ENCODE measurements at places on chromosomes 5 and 9.
A peak's percentile ranks its signal among the peaks of the same experiment; 100 is the strongest.

- no peak for DNase-seq
These were observed 47.2 kb upstream of the LIFR start for GRCh38 chr5:38603691-38604090.

- DNase-seq = no peak
These were observed 486.7 kb downstream of the RAB3C start for GRCh38 chr5:59069438-59070079.

GRCh38 chr5:116448450-116448849 is 126.2 kb downstream of the SEMA6A start:
- DNase-seq = no peak

DNA sequence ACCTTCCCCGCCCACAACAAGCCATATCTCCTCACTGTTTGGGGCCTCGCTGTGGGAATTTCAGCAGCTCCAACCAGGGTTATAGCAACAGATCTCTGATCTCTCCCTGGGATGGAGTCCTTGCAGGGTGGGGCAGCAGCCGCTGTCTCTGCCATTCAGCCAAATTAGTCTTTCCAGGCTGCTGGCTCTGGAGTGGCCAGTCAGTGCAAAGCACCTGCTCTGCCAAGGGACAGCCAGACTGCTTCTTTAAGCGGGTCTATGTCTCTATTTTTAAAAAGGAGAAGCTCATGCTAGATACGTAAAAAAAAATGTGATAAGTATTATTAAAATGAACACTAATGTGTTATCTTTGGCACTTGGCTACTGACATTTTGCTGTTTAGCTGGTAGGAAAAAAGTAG is 380.2 kb downstream of the CDH10 start:
- no peak for DNase-seq

GRCh38 chr9:69932901-69933300 is 110.7 kb upstream of the MAMDC2 start:
- no peak for DNase-seq

GRCh38 chr5:151580858-151581257 is 10.3 kb downstream of the FAT2 start:
- DNase-seq = no peak

- DNase-seq = no peak
These were observed 79.5 kb upstream of the NFIB start for GRCh38 chr9:14393418-14393817.

GRCh38 chr9:785997-786396 is 55.5 kb upstream of the DMRT1 start:
- no peak for DNase-seq

- no peak for DNase-seq
These were observed 41.9 kb upstream of the CTSL start for GRCh38 chr9:87683751-87684626.

GRCh38 chr5:42090162-42090561 is 165.1 kb downstream of the FBXO4 start:
- no peak for DNase-seq

GRCh38 chr5:59833448-59833847 is 60.1 kb downstream of the PDE4D start:
- no peak for DNase-seq

- no peak for DNase-seq
These were observed 189.0 kb downstream of the RGS3 start for GRCh38 chr9:113652355-113653152.

DNA sequence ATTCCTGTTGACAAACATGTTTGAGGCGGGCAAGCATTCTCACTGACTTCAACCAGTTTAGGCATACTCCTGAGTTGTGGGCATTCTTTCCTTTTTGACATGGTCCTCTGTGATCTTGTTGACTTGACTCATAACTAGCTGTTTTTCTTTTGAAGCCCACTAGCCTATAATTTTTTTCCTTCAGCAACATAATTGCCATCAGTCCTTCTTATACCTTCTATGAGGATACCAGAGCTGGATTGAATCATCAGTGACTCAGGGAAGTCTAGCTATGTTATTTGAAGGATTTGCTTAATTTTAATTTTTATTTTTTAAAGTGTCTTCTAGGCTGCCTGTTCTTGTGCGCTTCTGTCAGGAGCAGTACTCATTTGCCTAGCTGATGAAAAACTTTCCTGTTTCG is 259.5 kb downstream of the NR3C1 start:
- no peak for DNase-seq

- DNase-seq = no peak
These were observed 531.6 kb upstream of the CLINT1 start for GRCh38 chr5:158390577-158390976.

- DNase-seq = no peak
These were observed 17.0 kb downstream of the DMAC1 start for GRCh38 chr9:7782400-7783120.

DNA sequence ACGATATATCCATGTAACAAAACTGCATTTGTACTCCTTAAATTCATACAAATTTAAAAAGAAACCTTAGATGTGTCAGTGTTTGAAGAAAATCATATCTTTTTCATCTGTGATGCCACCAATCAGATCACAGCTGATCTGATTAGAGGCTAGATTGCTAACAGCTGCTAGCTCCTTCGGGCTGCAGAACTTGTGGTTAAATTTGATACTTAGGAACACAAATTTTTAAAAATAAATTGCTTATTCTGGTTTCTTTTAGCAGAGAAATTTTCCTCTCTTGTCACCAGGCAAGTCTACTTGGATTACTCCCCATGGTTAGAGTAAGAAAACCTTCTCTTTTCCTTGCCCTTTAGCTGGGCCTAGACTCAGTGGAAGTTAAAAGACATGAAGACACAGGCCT is 94.6 kb upstream of the RANBP6 start:
- no peak for DNase-seq

DNA sequence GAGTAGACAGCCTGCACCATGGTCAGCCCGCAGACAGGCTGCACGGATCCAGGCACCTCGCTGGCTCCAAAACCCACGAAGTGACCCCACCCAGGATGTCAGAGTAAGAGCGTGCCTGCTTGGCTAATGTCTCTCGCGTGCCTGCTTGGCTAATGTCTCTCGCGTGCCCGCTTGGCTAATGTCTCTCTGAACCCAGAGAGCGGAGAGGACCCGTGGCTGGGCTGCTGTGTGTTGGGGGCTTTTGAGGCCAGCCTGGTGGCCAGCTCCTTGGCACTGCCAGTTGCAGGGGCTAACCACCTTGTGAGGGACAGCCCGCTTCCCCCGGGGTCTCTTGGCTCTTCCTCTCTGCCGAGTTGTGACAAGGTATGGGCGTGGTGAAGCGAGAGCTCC is 8.9 kb upstream of the RXRA start:
- DNase-seq = no peak

DNA sequence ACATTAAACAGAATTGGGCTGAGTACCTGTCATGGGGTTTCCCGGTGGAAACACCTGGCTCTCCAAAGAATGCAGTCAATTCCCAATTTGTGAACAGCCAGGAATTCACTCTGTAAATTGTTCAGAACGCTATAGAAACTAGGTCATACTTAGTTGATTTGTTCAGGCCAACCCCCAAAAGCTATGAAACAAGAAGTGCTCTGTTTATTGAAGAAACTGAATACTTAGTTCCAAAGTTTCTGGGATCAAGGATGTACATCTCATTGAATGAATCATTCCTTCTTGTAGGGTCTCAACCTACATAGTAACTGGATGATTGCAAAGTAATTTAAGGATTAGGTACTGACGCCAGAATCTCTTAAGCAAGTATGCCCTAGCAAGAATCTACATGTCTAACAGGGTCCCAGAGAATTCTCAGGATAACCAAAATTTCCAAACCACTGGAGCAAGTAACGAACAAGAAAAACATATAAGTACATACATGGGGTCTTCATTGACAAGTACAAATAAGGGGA is 659 bp upstream of the TUSC1 start:
- DNase-seq = no peak

- DNase-seq = no peak
These were observed 337.2 kb downstream of the NPR3 start for GRCh38 chr5:33048315-33048714.

DNA sequence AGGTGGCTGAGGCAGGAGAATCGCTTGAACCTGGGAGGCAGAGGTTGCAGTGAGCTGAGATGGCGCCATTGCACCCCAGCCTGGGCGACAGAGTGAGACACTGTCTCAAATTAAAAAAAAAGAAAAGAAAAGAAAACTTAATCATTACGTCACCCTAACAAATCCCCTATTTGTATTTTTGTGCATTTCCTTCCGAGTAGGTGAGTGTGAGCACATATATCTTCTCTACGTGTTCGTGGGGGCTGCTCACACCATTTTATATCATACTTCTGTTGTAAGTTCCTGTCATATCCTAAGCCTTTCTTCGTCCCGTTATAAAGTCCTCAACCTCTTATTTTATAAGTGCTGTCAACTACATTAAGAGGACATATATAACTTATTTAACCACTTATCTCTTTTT is 41.9 kb upstream of the GRHPR start:
- no peak for DNase-seq

DNA sequence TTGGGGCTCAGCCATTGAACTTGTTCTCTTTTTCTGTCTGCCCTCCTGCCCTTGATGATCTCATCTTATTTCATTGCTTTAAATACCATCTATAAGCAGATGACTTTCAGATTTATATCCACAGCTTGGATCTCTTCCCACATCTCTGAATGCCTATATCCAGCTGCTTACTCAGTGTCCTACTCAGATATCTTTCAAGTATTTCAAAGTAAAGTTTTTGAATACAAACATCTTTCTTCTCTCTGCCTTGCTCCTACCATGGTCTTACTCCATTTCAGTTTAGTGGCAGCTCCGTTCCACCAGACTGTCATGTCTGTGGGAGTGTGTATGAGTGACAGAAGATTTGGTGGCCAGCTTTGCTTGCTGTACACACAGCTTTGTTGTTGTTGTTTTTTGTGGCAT is 59.7 kb downstream of the ERBIN start:
- DNase-seq = no peak

- DNase-seq = peak; percentile 46
These were observed 1.7 kb downstream of the TRIO start for GRCh38 chr5:14144586-14145434.

GRCh38 chr5:65451436-65451835 is 30.3 kb downstream of the ADAMTS6 start:
- DNase-seq = no peak

- no peak for DNase-seq
These were observed 2.3 kb downstream of the NTRK2 start for GRCh38 chr9:84671586-84672521.

- DNase-seq = no peak
These were observed 75.0 kb upstream of the ICE1 start for GRCh38 chr5:5347442-5347841.

- DNase-seq = no peak
These were observed 52.1 kb downstream of the GDNF start for GRCh38 chr5:37787742-37788141.

DNA sequence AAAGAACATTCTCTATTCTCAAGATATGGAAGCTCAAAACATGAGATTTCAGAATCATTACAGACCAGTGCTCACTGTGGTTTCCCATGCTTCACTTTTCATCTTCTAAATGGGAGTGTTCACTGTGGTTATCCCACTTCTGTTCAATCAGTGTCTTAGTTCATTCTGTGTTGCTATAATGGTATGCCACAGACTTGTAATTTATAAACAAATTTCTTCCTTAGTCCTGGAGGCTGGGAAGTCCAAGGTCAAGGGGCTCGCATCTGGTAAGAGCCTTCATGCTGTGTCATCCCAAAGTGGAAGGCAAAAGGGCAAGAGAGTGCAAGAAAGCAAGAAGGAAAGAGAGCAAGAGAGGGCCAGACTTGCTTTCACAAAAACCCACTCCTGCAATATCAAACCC is 146.3 kb downstream of the TTC39B start:
- DNase-seq = no peak

DNA sequence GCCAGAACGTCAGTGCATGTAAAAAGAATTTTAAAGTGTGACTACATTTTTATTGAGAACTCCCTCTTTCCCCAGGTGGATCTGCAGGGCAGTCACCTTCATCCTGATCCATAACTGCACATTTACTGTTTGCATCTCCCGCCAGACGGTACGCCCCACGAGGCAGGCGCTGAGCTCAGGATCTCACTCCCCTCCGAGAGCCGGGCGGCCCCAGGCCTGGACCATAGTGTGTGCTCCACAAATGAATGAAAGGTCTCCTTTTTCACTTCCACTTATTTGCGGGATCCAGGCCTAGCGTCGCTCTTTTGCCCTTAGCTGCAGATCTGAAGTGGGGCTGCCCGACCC is 378 bp downstream of the DROSHA start:
- peak; percentile 25 for DNase-seq

DNA sequence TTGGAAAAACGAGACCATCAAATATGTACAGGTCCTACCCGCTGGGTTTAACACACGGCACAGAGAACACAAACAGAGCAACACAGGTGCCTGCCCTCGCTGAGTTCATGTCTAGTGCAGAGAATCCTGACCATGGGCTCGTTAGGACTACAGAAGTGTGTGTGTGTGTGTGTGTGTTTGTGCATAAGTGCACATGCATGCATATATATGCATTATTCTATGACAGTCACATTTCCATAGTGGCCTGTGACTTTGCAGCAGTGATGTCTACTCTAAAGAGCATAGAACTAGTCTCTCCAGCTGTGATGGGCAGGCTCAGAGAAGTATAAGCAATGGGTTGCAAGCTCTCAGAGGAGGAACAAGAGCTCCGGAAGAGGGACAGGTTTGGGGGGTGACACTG is 27.7 kb downstream of the ORM2 start:
- DNase-seq = no peak

GRCh38 chr9:71442937-71443336 is 321.5 kb upstream of the TRPM3 start:
- no peak for DNase-seq

GRCh38 chr5:176514244-176514950 is 22.8 kb downstream of the RNF44 start:
- DNase-seq = no peak

- peak; percentile 1 for DNase-seq
These were observed 8.7 kb downstream of the CCL21 start for GRCh38 chr9:34701023-34701768.

DNA sequence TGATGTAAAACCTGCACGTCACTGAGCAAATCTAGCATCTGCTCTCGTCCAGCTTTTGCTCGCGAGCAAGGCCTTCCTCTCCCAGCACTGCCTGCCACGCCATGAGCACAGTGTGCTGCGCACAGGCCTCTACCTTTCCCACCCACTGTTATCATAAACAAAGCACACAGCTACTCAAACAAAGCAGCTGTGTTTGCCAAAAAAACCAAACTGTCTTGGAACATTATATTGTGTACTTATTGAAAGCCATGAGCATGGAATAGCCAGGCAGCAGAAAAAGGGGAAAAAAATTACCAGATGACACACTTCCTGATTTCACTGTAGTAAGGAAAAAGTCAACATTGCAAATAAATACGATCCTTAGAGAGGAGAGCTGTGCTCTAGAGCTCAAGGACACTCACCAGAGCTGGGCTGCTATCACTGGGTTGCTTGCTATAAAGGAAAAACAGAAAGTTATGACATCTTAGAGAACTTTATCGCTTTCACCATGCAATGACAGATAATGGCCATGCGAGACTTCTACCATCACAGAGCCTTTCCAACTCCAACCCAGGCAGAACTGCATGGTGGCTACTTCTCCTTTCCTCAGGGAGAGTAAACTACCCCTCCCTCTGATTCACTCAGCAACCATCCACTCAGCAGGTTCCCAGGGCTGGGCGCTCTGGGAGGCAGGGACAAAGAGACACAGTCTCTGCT is 69.6 kb downstream of the EPB41L4B start:
- DNase-seq = no peak

GRCh38 chr5:3596857-3597166 is 1.2 kb downstream of the IRX1 start:
- DNase-seq = no peak
